ENCODE measurements at places on chromosomes 5 and 9.
A peak's percentile ranks its signal among the peaks of the same experiment; 100 is the strongest.

DNA sequence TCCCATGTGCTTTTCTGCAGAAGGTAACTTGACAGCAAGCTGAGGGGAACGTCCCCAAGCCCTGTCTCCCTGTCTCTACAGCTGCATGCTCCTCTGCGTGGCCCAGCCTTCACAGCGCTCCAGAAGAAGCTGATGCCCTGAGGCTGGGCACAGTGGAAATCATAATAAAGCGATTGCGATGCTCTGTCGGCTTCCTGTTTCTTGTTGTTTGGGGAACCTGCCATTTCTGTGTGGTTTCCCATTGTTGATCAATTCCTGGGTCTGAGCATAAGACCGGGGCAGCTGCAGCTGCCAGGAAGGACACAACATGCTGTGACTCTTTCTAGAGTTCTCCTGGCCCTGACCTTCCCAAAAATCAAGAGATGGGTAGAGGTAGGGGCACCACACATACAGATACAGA, 7.2 kb upstream of the DNAJB5 start:
- DNase-seq: peak; percentile 50

DNA sequence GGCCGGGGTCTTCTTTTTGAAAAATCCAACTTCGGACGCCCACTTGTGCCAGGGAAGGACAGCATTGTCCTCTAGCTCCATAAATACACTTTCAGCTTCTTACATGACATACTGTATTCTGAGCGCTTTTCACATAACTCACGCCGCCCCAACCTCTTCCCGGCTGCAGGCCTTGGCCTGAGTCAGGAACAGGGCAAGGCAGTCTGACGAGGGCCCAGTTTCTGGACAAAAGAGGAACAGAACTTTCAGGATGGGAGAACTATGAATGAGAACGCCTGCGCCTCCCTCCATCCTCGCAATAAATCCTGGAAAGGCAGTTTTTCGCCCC, 650 bp downstream of the DCTN4 start:
- no peak for DNase-seq

DNA sequence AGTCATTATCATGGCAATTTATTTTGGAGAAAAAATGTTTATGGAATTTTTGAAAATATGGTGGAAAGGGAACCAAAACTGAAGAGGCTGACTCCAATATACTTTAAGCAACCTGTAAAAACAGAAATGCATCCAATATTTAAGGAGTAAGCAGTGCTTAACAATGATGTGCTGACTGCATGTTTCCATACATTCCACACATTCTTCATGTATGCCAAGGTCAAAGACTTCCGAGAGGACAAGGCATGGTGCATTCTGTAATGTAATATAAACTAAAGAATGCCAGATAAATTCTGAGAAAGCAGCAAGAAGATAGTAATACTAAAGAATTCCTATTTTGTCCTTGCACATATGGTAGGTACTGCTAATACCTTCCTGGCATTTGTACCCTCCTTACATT, 2015.9 kb upstream of the CDH9 start:
- DNase-seq: no peak

GRCh38 chr5:77171141-77171910, 39.2 kb upstream of the PDE8B start:
- no peak for DNase-seq

GRCh38 chr5:34587355-34588241, 68.5 kb upstream of the RAI14 start:
- DNase-seq: peak; percentile 33

DNA sequence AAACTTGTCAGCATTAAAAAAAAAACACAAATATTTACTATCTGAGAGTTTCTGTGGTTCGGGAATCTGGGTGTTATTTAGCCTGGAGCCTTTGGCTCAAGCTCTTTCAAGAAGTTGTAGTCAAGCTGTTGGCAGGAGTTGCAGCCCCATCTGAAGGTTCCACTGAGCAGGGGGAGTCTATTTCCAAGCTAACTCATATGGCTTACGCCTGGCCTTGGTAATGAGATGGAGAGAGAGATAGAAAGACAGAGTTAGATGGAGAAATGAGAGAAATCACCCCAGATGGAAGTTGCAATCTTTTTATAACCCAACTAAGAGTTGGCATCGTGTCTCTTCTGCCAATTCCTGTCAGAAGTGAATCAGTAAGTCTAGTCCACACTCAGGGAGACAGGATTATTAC, 1075.2 kb upstream of the SEMA6A start:
- DNase-seq: no peak

DNA sequence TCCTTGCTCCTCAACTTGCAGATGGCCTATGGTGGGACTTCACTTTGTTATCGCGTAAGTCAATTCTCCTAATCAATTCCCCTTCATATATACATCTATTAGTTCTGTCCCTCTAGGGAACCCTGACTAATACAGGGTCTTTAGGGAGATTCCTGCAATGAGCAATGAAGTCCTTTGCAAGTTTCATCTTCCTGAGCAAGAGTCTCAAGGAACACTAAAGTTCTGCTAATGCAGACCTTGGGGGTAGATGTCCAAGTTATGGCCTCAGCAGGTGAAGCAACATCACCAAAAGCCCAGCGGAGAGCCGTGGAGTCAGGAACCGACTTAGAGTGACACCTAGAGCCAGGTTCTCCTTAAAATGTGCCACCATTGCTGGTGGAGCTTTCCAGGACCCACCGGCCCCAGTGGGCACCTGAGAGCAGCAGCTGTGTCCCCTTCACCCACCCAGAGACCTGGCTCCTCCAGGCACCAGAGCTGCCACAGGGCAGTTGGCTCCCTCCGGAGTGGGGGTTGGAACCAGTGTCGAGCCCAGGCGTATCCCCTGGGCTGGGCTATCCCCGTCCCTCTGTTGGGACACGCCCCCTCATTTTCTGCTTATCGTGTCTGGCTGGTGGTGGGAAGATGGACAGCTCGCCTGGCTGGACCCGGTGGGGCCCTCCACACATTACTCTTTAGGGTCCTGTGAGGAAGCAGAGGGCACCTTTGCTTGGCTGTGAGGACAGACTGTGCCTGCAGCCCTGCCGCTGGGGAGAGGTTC, 10.9 kb upstream of the FCN1 start:
- DNase-seq: no peak

DNA sequence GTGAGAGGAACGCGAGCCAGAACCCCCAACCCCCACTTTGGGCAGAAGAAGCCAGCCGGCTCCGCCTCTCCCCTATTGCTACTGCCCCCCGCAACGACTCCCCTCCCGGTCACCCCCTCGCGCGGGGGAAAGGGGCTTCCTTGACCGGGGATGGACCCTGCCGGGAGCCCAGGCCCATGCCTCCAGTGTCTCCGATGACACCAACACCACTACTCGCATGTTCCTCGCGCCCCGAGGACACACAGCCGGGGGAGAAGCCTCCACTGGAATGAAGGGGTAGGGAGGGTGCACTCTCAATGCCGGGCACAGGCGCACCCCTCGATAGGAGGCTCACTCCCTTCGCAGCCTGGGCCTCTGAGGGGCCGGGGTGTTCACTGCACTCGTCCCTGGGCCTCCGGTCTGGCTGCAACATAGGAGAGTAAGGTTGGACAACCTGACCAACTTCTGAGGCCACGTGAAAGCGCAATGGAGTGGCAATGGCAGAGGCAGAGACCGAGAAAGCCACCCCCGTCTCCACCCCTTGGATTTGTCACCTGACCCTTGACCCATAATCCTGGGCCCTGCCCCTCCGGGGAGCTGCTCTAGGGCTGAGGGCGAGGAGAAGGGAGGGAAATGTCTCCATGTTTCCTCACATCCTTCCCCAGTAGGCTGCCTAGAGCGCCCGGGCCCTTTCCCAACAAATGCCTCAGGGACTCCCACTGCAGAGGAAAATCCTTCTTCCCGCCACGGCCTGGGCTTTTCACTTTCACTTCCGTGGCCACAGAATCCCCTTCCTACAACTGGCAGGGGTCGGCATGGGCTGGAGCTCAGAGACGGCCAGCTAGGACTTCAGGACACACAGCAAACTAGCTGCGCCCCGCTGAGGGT, 1.1 kb upstream of the CNTFR start:
- DNase-seq: peak; percentile 29

Measured in hematopoietic multipotent progenitor cell treated with erythropoietin and hydrocortisone succinate and interleukin-3 and kit ligand, for 6 days (in vitro differentiated cells).